ENCODE measurements at places on chromosomes 7 and 10. TPM values are rescaled to one million over a fixed set of nuclear protein-coding genes. Genes with fewer than 3 reads are reported as not detected.

GRCh38 chr7:127393368-127394058 is 1.0 kb upstream of the ZNF800 start:
- DNase-seq, result peak; percentile 47

RHBDD2 gene
- 43.9 TPM for total RNA-seq

DNA sequence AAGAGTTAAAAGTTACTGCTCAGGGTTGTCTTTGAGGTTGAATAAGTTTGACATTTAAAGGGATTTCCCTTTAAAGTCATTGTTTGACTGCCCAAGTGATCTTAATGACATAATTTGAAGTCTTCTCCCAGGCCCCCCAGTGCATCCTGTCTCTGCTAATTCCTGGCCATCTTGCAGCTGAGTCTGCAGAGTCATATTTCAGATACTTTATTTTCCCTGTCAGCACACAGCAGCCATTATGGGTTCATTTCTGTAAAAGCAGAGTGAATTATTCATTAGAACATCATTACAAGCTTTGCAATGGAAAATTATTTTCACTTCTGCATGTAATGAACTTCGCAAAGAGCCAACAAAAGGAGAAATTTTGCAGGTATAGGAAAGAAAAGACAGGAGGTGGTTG is 536.6 kb downstream of the GALNT17 start:
- DNase-seq, result no peak

GRCh38 chr10:126598009-126598408 is 72.5 kb downstream of the C10orf90 start:
- peak; percentile 59 for DNase-seq

- no peak for DNase-seq
Observed at GRCh38 chr10:8043569-8044306, 10.8 kb upstream of the GATA3 start.

DNA sequence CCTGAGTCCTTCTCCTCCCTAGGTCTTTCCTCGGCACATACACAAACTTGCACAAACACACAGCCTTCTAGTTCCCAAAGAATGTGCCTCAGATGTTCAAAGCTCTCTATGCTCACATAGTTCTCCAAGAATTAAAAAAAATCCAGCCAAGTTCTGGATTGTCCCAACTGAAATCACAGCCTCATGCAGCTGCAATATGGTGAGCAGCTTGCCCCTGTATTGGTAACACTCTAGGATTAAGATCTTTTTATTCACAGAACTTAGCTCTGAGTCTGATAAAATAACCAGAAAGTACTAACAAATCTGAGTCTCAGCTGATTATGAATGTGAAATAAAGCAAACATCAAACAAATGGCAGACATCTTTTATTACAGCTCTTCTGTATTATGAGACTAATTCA is 604.8 kb upstream of the PFKP start:
- no peak for DNase-seq

PBLD gene
- 115 TPM for total RNA-seq

DNA sequence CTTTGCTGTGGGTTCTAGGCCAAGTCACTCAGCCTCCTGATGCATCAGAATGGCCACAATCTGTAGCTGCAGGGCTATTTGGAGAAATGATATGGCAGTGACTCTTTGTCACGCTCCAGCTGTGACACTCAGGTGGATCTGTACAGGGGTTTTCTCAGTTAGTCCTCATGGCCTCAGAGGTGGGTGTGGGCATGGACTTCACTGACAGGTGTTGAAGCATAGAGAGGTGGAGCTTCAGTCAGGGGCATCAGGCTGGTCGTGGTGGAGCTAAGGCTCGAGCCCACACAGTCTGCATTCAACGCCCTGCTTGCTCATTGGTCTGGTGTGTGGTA is 21.2 kb downstream of the PALD1 start:
- no peak for DNase-seq

ITPRID1 gene
- total RNA-seq, result 1.7 TPM

CNNM1 gene
- 1.2 TPM for total RNA-seq

DNA sequence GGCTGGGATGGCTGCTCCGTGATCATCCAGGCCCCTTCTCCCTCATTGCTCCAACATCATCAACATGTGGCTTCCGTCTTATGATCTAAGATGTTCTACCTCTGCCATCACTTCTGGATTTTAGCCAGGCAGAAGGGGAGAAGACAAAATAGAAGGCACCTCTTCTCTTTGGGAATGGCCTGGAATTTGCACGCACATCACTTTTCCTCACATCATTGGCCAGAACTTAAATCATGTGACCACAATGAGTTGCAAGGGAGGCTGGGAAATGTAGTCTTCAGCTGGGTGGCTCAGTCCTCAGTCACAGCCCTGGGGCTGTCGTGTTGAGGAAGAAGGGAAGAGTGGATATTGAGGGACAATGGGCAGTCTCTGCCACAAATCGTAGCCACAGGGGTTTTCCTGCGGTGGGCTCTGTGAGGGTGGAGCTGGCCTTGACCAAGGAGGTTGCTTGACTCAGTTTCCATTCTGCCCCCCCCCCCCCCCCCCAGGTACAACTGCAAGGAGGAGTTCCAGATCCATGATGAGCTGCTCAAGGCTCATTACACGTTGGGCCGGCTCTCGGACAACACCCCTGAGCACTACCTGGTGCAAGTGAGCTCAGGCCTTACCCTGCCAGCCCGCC is 50.3 kb downstream of the PALD1 start:
- DNase-seq, result peak; percentile 34

EFCAB10 gene
- total RNA-seq, result not detected

- DNase-seq, result peak; percentile 49
Observed at GRCh38 chr10:119652361-119652730, 1.2 kb downstream of the BAG3 start.

BICC1 gene
- 3.5 TPM for total RNA-seq

DNA sequence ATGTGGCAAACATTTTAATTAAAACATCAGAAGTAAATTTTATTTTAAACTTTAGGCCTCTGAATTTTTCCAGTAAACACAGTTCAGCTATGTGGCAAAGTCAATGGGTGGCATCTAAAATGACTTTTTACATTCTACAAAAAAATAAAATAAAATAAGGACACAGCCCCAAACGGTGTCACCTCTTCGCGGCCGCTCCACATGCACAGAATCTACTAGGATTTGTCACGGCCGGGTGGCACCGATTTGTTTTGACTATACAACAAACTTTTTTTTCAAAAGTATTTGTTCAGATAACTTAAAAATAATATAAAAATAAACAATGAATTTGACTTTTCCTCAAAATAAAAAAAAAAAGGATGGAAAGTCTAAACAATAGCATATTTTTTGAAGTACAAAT is 127.8 kb downstream of the EBF3 start:
- no peak for DNase-seq

NUTM2E gene
- total RNA-seq, result not detected

RTKN2 gene
- total RNA-seq, result 4.3 TPM

TAS2R5 gene
- 2.7 TPM for total RNA-seq

FEZF1 gene
- not detected for total RNA-seq

DNA sequence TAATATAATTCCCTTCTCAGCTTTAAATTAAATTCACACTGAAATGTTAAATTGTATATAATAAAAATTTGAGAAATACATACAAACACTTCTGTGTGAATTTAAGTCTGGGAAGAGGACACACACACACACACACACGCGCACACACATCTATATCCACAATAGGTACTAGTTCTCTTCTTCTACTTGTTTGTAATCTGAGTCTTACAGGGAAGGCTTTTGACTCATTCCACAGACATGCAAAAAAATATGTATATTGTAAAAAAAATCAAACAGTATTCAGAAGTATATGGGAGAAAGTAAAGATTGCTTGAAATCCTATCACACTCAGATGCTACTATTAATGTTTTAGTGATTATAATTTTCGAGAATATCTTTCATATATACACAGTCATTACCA is 276.2 kb downstream of the MDFIC start:
- DNase-seq, result no peak

- no peak for DNase-seq
Observed at GRCh38 chr7:66146701-66147100, 32.1 kb downstream of the CRCP start.

- DNase-seq, result no peak
Observed at GRCh38 chr10:104309980-104310978, 28.0 kb downstream of the ITPRIP start.

GRCh38 chr7:121561717-121562116 is 165.6 kb upstream of the FAM3C start:
- no peak for DNase-seq

DNA sequence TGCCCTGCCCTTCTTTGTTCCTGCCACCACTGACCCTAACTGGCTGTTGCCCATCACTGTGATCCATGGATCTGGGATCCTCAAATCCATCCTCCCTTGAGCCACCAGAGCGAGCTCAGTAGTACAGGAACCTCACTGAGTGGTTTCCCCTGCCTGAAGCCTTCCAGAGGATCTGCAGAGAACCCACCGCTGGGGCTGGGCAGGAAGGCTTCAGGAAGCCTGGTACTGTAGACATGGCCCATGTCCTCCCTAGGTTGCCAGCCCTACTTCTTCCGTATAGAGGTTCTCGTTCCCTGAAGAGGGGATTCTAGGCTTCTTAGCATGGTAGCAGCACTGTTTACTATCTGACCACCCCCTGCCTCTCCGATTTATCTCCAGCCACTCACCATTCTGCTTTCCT is 687.3 kb upstream of the FOXK1 start:
- DNase-seq, result no peak

DNA sequence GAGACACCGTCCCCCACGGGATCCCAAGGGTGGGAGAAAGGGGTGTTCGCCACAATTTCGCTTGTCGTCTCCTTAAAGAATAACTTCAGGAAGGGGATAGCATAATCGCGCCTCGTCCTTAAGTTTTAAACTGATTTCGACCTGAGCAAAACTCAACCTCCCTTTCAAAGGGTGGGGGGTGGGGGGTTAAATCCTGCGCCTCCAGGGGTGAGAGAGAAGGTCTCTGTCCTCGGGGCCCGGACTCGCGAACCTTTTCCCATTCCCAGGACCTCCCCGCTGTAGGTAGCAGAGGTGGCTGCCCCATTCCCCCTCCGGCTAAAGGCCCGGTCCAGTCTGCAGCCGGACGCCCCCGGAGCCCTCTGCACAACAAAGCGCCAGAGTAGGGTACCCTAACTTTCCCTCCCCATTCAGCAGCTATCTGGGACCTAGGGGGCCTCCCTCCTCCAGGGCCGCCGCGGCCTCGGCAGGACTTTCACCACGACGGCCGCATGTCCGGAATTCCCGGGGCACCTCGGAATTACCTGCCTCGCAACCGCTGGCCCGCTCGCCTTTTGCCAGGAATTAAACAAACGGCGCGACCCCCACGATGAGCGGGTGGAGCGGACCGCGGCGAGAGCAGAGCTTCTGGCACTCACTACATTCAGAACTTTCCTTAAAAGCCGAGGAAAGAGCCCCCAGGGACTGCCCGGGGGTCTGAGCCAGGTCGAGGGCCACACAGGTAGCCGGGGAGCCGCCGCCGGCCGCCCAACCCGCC is 1.7 kb downstream of the CDK6 start:
- DNase-seq, result peak; percentile 76

DNA sequence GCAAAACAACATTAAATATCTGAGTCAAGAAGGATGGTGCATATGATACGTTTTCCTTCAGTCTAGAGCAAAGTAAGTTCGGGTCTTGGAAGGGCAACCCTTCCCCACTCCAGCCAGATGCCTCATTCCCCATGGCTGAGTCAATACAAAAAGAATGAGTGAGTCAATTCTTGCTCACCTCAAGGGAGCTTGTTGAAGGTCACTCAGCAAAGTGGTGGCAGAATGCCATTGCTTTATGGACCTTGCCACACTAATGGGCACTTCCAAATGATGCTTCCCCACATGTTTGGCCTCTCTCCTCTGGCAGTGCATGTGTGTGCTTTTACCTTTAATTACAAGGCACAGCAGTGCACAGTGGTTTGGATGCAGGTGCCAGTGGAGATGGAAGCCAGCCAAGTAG is 296.5 kb downstream of the SORCS3 start:
- DNase-seq, result no peak

DNA sequence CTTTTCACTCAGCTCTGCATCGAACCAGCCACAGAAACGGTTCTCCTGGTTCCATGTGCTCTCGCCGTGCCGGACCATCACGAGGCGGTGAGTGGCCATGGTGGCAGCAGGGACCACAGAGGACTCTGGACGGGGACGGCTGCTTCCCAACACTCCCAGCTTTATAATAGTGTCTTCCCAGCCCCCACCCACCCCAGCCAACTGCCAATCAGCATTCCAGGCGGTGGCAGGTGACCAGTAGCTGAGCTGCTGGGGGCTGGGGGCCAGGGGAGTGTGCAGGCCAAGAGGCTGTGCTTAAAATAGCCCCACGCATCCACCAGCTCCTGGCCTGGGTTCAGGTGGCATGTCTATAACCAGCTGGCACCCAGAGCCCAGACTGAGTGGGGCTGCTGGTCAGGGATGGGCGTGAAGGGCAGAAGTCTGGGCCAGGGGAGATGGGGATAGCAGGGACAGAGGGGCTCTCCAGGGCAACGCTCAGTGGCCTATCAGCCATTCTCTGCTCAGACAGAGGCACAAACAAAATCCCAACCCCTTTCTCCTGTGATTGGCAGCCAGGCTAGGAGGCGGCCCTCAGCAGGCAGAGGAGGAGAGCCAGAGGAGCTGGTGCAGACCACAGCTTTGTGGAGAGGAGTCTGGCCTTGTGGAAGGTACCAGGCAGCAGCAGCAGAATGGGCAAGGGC is at the start of gene PGAM2:
TSS of gene PGAM2 (minus strand) at position 137 of the 680 bp plus-strand sequence. CDS start at position 99, 38 bp downstream.
- DNase-seq, result no peak

MEPCE gene
- 29.3 TPM for total RNA-seq

DEPP1 gene
- 19.0 TPM for total RNA-seq

PIK3AP1 gene
- total RNA-seq, result 19.8 TPM

DNA sequence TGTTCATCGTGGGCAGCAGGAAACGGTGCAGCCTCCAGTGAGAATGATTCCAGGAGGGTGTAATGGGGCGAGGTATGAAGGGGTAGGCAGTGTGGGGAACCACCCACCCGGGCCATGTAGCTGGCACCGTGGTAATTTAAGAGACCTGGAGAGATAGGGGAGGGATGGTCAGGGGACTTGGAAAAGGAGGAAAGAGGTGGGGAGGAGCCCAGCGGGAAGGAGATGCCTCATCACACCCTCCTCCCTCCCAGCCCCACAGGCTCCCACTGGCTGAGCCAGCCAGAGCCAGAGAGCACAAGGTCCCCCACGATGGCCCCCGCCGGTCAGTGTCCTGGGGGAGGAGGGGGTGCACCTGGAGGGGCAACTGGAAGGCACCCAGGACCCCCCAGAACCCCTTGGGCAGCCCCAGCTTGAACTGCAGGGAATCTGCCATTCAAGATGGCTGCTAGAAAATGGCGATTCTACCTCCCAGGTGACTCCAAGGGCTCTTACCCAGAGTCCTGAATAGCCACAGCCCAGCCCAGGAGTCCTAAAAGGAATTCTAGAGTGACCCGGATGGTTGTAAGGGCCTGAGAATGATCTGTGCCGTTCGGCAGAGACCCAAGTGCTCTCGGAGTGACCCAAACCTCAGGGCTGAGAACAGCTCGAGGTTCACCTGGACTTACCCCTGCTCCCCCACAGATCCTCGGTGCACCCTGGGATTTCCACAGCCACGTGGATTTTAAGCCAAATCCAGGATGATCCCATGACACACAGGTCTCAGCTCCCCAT is 28.8 kb downstream of the CALML3 start:
- no peak for DNase-seq

- no peak for DNase-seq
Observed at GRCh38 chr10:119775529-119775928, 49.7 kb downstream of the INPP5F start.

- DNase-seq, result no peak
Observed at GRCh38 chr10:96767611-96768010, 47.3 kb upstream of the PIK3AP1 start.

Measured in mucosa of descending colon (tissue), 3 donors.